NCI-H69 (cell line): ENCODE measurements at places on chromosomes 12 and 14.

DNA sequence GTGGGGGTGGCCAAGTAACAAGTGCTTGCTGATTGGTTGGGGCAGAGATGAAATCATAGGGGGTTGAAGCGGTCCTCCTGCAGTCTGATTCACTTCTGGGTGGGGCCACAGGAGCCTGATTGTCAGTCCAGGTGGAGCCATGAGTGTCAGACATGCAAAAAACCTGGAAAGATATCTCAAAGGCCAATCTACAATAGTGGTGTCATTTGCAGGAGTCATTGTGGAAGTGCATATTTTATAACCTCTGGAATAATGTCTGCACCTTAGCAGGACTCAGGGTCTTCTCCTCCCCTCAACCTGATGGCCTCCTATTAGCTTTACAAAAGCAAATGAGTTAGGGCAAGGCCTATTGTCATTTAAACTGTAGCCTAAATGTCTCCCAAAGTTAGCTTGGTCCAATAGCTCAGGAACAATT lies 241.4 kb downstream of the NUAK1 start:
- no peak for DNase-seq

DNA sequence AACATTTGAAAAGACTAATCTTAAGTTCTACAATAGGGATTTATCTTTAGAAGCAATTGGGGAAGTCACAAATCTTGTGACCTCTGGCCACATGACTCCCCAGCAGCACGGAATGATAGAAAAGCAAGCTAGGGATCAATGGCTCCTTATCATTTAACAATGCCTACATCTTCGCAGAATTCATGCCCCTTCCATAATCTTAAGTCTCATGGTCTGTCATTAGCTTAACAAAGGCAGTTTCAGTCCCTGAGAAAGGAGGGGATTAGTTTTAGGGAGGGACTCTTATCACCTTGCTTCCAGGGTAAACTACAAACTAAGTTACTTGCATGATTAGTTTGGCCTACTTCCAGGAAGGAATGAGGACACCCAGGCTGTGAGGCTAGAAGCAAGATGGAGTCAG lies 486.0 kb downstream of the RMST start:
- no peak for DNase-seq

GRCh38 chr14:104223101-104224041 lies 85.0 kb downstream of the KIF26A start:
- DNase-seq = peak; percentile 94

GRCh38 chr14:48350971-48351370 lies 675.6 kb upstream of the MDGA2 start:
- DNase-seq = peak; percentile 52

GRCh38 chr12:64631197-64631596 lies 20.9 kb downstream of the RASSF3 start:
- DNase-seq = no peak

GRCh38 chr12:61821381-61821780 lies 438.8 kb upstream of the USP15 start:
- no peak for DNase-seq

DNA sequence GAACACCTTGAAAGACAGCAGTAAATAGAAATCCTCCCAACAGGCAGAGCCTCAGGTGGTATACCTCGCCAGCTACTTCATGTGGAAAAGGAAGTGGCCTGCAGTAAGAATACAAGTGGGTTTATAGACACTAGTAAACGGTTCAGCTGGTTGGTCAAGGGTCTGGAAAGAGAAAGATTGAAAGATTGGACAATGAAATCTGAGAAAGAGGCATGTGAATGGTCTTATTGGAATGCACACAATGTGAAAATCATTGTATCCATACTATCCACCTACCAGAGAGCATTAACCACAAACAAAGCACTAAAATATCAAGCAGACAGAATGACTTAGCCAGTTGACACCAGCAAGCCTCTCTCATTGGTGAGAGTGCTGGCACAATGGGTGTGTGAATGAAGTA lies 98.2 kb downstream of the SSPN start:
- DNase-seq = no peak

DNA sequence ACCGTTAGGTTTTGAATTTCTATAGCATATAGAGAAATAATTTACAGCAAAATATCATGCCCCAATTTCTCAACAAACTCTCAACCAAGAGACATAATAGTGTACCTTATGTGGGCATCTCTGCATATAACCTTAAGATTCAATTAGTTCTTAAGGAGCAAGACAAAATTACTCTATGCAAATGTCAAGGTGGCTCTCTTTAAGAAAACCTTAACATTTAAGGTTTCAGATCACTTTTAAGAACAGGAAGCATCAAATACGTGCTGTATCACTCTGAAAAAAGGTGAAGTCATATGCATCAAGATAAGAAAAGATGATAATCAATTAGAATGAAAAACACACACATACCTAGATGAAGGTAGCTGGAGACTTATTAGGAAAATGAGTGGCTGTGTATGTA lies 728.0 kb downstream of the FLRT2 start:
- DNase-seq = no peak

DNA sequence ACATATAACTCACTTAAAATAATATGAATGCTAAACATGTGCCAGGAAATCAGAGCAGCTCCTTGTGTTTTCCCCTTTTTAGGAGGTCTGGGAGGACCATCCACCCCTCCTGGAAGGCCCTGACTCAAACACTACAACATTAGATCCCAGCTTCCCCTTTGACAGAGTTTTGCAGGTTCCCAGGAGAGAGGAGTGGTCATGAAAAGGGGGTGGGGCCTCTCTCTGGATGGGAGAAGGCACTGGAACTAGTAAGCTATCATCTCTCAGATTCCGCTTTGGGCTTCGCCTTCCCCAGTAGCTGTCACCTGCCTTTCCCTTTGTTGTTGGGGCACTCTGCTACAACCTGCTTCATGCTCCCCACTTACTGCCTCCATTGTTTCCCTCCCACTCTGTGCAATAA lies 149.2 kb downstream of the ZFP36L1 start:
- DNase-seq = no peak

DNA sequence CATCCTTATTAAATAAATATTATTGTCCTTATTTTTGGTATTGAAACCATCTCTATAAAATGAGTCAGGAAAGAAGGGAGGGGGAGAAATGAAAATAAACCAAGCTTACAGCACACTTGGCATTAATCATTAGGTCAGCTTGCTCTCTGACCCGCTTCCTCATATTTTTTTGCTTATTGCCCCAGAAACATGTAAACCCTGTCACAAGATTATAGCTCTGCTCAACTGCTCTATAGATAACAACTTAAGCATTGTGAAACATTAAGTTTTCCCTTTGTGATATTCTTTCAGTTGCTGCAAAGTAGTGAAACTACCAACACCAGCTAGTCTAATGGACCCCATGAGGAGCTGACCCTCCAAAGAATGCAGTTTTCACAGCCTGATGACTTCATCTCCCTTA lies 819.5 kb downstream of the SLC16A7 start:
- DNase-seq = no peak

DNA sequence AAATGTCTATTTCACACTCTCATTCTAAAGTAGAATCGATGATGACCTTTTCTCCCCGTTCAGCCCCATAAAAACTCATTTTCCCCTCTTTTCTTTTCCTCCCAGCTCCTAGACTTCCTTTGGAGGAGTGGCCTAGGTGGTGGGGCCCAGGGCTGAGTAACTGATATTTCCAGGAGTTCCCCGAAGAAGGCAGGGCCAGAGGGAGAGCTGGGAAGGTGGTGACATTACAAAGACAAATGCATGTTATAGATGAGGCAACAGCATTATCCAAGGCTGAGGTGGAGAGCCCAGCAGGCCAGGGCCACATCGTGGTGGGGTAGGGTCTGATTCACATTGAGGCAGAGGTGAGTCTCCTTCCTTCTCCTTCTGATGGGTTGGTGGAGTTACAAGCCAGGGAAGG lies 22.2 kb upstream of the HDAC7 start:
- no peak for DNase-seq

DNA sequence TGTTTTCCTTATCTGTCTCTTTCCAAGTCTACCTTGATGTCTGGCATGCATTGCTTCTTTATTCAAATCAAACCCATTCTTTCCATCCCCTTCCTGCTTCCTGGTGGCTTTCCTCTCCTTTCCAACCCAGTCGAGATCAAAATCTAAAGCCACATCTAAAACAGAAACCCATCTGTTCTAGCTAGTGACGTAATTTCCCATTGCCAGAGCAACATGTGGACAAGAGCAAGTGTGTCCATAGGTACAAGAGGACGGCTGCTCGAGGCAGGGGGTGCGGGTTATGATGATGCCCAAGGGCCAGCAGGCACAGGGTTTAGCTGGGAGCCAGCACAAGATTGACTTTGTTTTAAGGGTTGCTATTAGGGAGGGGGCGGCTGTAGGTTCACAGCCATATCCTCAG lies 7.0 kb downstream of the KRT80 start:
- no peak for DNase-seq

GRCh38 chr14:76376878-76377734 lies 1.2 kb downstream of the ESRRB start:
- peak; percentile 45 for DNase-seq

DNA sequence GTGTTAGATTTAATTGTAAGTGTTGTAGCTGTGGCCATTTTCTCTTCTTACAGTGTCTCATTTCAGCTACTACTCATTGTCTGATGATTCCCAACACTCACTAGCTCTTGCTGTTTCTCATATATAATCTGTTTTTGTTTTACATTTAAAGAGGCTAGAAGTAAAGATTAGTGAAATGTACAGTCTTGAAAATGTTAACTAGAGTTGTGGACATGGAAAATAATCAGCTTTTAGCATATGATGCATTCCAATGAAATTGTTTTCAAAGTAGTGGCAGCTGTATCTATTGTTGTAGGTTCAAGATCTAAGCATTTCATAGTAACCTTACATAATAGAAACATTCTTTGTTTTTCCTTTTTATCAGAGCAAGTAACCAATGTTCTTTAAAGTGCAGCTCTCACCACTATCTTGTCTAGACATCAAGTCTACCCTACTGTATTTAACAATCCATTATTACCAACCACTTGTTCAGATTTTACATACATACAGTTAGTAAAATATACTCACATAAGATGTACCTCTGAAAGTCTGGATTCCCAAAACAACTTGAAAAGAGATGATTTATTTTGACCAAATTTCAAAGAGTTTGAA lies 76.9 kb downstream of the PPHLN1 start:
- DNase-seq = no peak

DNA sequence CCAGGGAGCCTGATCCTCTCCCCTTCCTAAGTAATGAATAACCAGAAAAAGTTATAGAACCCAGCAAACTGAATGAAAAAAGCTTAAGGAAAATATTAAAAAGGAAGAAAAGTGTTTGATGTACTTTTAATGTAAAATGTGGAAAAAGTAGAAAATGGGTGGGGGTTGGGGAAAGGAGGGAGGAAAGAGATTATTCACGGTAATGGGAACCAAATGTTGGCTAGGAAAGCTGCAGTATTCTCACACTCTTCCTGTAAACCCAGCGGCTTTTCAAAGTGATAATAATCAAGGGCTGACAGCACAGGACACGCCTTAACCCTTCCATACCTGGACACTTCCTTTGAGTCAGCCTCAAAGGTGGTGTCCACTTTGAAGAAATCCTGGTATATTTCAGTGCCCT lies 139.2 kb downstream of the TGFB3 start:
- DNase-seq = no peak

DNA sequence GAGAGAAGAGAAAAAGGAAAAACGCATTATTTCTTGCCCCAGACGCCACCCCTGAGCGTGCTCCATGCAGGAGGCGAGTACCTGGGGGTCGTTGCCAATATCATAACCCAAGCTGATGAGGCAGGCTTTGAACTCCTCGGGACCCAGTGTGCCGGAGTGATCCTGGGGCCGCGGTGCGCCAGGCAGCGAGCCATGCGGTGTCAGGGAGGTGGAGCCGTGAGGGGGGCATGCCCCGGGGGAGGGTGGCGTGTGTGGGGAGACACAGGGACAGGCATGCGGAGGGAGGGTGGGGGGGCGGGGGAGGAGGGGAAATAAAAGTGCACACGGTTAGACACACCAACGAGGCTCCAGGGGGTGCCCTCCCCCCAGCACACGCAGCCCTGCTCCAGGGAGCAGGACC lies 86.0 kb upstream of the ZFP36L1 start:
- DNase-seq = no peak

GRCh38 chr12:88225776-88226175 lies 83.7 kb downstream of the TMTC3 start:
- no peak for DNase-seq

- DNase-seq = no peak
Measured at GRCh38 chr12:132267873-132268272, 61.5 kb downstream of the GALNT9 start.

DNA sequence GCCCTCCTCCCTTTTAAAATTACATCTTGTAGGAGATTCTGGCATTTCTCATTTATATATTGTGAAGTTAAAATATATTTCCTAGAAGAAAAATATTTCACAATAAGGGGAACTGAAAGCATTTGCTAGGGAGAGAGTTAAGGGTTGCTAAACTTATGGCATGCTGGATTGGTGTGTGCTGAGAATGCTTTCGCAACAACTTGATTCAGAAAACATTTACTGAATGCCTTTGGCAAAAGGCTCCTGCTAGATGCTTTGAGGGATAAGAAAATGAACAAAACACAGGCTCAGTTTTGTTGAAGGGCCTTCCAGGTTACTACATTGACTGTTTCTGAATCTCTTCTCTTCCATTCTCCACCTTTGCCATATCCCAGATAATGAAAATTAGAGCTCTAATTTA lies 67.5 kb downstream of the DIP2B start:
- DNase-seq = no peak

GRCh38 chr14:41749429-41749828 lies 142.8 kb downstream of the LRFN5 start:
- peak; percentile 60 for DNase-seq

DNA sequence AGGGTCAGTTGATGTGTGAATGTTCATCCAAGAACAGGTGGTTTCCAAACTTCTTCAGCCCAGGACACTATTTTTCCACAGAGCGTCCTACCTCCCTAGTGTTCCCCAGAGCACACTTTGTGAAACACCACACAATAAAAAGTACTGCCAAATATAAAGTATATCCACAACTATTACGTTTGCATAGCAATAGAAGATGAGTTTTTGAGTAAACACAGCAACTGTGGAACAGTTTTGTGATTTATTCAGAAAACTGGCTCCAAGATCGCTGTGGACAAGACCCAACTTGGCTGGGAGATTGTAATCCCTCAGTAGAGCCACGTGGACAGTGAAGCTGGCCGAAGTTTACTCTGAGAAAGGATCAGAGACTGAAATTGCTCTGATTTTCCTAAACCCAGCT lies 14.5 kb upstream of the MAP1LC3B2 start:
- DNase-seq = no peak

- no peak for DNase-seq
Measured at GRCh38 chr12:65672441-65672840, 151.8 kb upstream of the HMGA2 start.

DNA sequence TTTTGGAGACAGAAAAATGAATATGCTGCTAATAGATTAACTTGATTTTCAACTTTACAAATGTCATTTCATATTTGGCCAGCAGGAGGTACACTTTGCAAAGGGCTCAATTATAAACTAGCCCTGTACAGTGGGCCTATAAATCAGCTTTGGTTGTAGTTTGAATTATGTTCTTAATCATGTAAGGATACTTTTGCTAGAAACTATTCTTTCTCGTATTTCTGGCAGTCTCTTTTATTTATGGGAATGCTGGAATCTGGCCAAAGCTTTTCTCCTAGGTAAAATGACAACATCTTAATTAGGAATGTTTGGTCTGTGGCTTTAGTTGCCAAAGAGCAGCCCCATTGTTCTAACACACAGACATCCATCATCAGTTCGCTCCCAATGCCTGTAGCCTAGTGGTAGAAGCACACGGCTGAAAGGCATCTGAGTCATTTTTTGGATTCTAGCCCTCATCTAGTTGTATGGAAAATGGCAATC lies 1322.3 kb upstream of the SEL1L start:
- peak; percentile 96 for DNase-seq
